Activated naive CD4-positive, alpha-beta T cell treated with anti-CD3 and anti-CD28 coated beads, Interleukin-2, amount 10 ng/mL, durations not matched to agents 7 days and 5 days (primary cell): ENCODE measurements at places on chromosomes 16 and 17.

DNA sequence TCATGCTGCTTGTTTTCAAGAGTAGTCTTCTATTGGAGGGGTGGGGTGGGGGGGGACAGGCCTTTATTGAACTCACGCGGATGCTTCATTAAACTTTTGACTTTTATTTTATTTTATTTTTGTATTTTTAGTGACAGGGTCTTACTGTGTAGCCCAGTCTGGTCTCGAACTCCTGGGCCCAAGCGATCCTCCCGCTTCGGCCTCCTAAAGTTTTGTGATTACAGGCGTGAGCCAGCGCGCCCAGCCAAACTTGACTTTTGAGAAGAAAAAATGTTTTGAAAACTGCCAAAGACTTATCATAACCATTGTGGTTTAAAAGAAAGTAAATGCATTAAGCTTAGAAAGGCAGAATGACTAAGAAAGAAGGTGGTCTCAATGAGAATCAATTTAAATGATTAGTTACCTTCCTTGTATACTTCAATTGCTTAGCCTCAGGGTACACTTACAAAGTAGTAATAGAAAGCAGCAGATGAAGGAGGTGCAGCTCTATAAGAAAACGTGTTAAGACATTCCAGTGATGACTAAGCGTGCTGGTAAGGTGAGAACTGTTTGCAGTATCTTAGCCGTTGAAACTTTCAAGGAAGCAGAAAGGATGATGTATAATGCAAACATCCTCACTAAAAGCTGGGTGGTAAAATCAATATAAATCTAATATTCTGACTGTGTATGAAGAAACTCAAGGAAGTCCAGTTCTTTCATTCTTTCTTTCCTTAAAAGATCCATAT lies 1.2 kb downstream of the AP2B1 start:
- peak overlapping the region; percentile 92 for H3K4me3 ChIP-seq
- peak overlapping the region; percentile 97 for H3K27ac ChIP-seq
- H3K36me3 ChIP-seq, result peaks cover 6% of the 10 kb centered on the region
- no peak for DNase-seq
- H3K4me1 ChIP-seq, result peaks cover 32% of the 10 kb centered on the region

DNA sequence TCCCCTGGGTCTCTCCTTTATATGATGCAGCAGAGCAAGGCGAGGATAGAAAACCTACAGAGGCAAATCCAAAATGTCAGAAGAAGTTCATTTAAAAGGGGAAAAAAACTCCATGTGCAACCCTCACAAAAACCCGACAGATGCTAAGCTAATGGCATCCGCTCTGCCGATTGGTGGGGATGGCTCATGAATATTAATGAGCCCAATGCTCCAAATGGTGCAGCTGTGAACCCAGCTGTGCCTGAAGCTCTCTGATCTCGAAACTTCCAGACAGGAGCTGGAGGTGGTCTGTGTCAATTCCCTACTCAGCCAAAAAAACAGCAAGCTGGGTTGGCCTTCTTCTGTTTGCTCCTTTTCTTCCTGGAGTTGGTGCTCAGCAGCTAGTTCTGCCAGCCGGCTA lies 15.5 kb downstream of the SNX11 start:
- H3K27ac ChIP-seq, result peak overlapping the region; percentile 53
- no peaks in the 10 kb centered on the region for H3K27me3 ChIP-seq
- no peaks in the 10 kb centered on the region for H3K4me1 ChIP-seq
- H3K4me3 ChIP-seq, result no peak overlapping the region

DNA sequence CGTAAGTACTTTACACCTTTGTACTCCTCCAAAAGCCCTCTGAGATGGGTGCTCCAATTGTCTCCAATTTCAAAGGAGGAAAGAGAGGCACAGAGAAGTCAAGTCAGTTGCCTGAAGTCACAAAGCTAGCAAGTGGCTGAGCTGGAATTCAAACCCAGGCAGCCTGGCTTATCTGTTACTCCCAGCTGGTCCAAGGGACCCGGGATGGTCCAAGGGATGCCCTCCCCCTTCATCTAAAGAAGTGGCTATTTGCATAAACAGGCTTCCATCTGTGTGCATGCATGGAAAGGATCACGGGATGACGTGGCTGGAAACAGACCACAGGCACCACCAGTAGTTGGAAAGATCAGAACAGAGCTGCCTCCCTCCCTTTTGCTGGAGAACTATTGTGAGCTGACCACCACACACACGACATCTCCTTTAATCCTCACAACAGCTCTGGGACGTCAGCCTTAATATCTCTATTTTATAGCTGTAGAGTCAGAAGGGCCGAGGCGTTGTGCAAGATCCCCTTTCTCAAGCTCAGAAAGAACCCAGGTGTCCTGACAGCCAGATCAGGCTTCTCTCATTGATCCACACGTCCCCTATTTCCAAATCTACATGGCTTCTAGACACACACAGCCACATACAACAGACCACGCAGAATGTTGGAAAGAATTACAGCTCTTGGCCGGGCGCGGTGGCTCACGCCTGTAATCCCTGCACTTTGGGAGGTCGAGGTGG lies 10.9 kb upstream of the COL1A1 start:
- DNase-seq, result no peak
- no peaks in the 10 kb centered on the region for H3K36me3 ChIP-seq

GRCh38 chr17:75114552-75115314 lies 5.0 kb downstream of the ARMC7 start:
- peak overlapping the region; percentile 77 for H3K4me3 ChIP-seq
- DNase-seq, result no peak
- H3K4me1 ChIP-seq, result peaks cover 49% of the 10 kb centered on the region
- peak overlapping the region; percentile 89 for H3K27ac ChIP-seq

DNA sequence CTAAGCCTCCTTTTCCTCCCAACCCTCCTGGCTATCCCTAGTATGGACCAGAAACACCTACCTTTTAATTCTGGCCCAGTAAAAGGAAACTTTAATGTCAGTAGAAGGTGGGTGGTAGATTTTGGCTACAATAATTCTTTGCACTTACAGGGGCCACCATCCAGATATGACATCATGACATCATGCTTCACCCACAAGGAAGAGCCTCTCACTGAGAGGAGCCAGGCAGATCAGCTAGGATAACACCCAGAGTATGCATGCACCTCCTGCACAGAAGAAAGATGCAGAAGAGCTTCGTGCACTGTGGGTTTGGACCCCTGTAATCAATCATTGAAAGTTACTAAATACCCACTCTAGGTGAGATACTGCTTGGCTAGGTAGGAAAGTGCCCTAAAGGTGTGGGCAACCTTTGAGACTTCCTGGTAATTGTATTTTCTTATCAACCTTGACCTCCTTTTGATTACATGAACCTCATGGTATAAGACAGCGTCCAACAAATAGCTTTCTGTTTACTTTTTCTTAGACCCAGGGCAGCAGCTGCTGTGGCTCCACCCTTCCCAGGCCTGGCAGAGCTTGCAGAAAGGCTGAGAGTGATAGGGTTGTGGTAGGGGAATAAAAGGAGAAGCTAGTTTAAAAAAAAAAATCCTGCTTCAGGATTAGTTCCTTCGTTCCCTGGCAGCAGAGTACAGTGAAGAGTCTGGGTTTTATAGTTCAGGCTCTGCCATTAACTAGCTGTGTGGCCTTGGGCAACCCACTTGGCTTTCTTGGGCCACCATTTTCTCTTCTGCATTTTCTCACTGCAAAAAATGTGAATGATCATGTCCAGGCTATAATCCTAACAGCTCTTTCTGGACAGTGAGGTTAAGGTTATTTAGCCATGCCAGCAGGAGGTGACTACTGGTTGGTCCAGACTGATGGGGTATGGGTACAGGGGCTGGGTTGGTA lies 6.2 kb downstream of the MAP3K14 start:
- peaks cover 87% of the 10 kb centered on the region for H3K4me1 ChIP-seq
- peak; percentile 34 for DNase-seq
- H3K27me3 ChIP-seq, result no peaks in the 10 kb centered on the region
- peak overlapping the region; percentile 96 for H3K27ac ChIP-seq
- peaks cover 72% of the 10 kb centered on the region for H3K36me3 ChIP-seq

GRCh38 chr17:74324521-74324920 lies 1.5 kb upstream of the KIF19 start:
- H3K36me3 ChIP-seq, result peaks cover 3% of the 10 kb centered on the region
- no peak for DNase-seq
- H3K4me3 ChIP-seq, result no peak overlapping the region
- H3K27me3 ChIP-seq, result peaks cover 82% of the 10 kb centered on the region
- no peak overlapping the region for H3K27ac ChIP-seq
- peaks cover 36% of the 10 kb centered on the region for H3K4me1 ChIP-seq

GRCh38 chr16:17563323-17564091 lies 92.7 kb upstream of the XYLT1 start:
- H3K4me1 ChIP-seq, result no peaks in the 10 kb centered on the region
- no peaks in the 10 kb centered on the region for H3K36me3 ChIP-seq
- no peak overlapping the region for H3K4me3 ChIP-seq
- no peak for DNase-seq

DNA sequence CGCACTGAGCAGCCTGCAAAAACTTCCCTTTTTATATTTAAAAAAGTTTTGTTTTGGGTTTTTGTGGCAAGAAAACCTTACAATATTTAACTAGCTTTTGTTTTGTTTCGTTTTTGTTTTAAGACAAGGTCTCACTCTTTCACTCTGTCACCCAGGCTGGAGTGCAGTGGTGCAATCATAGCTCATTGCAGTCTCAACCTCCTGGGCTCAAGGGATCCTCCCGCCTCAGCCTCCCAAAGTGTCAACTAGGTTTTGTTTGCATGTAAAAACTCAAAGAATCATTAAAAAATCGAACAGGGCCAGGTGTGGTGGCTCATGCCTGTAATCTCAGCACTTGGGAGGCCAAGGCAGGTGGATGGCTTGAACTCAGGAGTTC lies 77.9 kb upstream of the FA2H start:
- no peak overlapping the region for H3K4me3 ChIP-seq
- H3K4me1 ChIP-seq, result no peaks in the 10 kb centered on the region
- no peaks in the 10 kb centered on the region for H3K36me3 ChIP-seq
- no peak overlapping the region for H3K27ac ChIP-seq
- no peak for DNase-seq

DNA sequence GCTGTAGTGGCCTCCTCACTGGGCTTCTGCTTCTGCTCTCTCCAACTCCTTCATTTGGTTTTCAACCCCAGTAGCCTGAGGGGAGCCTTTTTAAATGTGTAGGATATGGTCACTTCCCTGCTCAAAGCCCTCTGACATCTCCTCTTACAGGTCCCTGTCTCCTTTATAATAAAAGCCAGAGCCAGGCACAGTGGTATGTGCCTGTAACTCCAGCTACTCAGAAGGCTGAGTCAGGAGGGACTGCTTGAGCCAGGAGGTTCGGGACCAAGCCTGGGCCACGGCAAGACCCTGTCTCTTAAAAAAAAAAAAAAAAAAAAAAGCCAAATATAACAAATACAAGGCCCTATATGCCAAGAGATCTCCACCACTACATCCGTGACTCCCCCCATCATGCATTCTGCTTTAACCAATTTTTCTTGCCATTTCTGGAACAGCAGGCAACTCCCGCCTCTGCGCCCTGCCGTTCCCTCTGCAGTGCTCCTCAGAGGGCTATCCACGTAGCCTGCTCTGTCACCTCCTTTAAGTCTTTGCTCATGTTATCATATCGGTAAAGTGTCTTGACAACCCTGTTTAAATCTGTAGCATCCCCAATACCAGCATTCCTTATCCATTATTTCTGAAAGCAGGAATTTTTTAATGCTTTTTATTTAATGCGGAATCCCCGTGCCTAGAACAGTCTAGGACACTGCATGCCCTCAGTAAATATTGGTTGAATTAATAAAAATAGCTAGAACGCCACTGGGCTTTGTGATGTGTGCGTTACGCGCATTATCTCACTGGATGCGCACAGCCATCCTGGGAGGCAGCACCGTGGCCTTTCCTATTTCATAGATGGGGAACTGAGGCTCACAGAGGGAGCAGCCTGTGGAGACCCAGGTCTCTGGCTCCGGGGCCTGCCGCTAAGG lies 9.5 kb downstream of the ZNF771 start:
- peaks cover 28% of the 10 kb centered on the region for H3K36me3 ChIP-seq
- peak overlapping the region; percentile 45 for H3K4me3 ChIP-seq
- no peak for DNase-seq

- H3K36me3 ChIP-seq, result no peaks in the 10 kb centered on the region
- H3K27me3 ChIP-seq, result peaks cover 91% of the 10 kb centered on the region
- no peak overlapping the region for H3K27ac ChIP-seq
- no peaks in the 10 kb centered on the region for H3K4me1 ChIP-seq
These were observed 9.5 kb downstream of the DLX4 start for GRCh38 chr17:49978501-49978900.

GRCh38 chr17:67491009-67491680 lies 114.1 kb downstream of the PITPNC1 start:
- peaks cover 12% of the 10 kb centered on the region for H3K36me3 ChIP-seq
- no peak overlapping the region for H3K4me3 ChIP-seq
- no peak overlapping the region for H3K27ac ChIP-seq

DNA sequence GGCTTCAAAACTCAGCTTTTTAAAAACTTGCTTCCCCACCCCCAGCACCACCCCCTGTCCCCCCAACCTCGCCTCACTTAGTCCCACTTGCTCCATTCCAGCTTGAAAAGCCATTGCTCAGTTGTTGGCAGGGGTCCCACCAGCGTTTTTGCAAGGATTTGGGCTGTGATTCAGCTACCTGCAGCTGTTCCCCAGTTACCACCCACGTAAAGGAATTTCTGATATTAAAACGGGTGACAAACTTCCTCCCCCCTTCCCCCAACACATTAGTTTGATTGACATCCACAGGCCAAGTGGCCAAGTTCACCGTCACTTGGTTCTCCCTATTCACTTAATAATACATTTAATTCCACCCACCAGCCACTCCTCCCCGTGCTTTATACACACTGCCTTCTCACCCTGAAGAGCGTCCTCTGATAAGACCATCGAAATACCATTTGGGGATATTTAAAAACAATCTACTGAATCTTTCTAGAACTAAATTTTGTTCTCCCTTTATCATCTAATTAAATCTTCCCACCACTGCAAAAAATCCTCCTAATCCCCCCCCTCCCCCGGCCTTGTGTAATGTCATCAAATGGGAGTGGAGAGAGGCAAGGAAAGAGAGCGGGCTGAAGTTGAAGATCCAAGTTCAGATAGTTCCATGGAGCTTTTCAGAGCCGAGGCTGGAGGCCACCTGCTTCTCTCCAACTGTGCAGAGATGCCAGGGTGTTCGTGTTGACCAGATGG lies 55.1 kb downstream of the SOX9 start:
- DNase-seq, result no peak
- H3K4me3 ChIP-seq, result no peak overlapping the region
- H3K27me3 ChIP-seq, result no peaks in the 10 kb centered on the region
- no peaks in the 10 kb centered on the region for H3K4me1 ChIP-seq

GRCh38 chr17:73305845-73306836 lies 5.7 kb downstream of the CDC42EP4 start:
- no peak for DNase-seq
- H3K4me3 ChIP-seq, result no peak overlapping the region
- peaks cover 57% of the 10 kb centered on the region for H3K27me3 ChIP-seq
- H3K36me3 ChIP-seq, result no peaks in the 10 kb centered on the region

DNA sequence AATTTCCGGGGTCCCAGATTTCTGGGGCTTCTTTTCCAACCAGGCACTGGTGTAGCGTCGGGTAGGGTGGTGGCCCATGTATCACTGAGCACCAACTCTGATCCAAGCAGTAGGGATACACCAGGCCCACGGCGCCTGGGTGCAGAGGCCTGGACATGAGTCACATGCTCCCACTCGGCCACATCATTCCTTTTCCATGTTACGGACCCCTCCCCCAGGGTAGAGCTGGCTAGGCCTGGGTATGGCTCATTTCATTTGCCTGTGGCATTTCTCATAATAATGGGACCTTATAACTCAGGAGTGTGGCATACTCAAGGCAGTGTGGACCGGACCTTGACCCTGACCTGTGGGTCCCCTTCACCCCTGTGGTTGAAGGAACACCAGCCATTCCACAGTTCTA lies 18.0 kb upstream of the NDRG4 start:
- H3K4me1 ChIP-seq, result no peaks in the 10 kb centered on the region
- H3K4me3 ChIP-seq, result no peak overlapping the region
- no peak for DNase-seq
- H3K36me3 ChIP-seq, result no peaks in the 10 kb centered on the region
- H3K27me3 ChIP-seq, result peaks cover 21% of the 10 kb centered on the region
- H3K27ac ChIP-seq, result no peak overlapping the region
